Suprapubic skin (tissue), 4 donors: ENCODE measurements at places on chromosomes 4 and X.

- no peak for DNase-seq
Observed at GRCh38 chr4:83490876-83491450, 6.1 kb upstream of the ABRAXAS1 start.

DNA sequence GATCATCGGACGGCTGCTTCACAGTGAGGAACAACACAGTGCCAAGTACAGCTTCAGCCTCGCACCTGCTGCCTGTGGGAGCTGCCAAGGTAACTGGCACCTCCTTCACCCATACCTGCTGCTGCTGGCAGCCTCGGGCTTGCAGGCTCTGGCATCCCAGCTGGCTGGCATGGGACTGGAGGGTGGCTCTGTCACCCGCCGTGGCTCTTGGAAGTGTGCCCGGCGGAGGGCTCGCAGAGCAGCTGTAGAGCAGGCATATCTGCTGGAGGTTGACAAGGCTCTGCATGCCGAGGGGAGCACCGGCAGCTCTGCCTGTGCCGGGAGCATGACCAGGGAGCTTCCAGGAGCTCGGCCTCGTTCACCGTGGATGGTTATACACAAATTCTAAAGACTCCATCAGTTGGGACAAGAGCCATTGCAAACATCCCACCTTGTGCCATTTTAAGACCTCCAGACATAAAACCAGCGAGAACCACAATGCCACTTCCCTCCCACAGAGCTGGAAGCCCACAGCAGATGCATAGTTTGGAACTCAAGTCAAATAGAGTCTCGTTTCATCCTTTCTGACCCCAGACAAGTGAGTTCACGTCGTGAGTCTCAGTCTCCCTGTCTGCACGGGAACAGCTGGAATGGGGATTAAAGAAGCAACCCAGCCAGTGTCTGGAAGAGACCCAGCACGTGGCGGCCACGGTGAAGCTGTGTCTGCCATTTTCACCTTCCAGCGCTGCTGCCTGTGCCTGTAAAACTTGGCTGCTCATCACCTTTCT is 84.3 kb upstream of the PSAPL1 start:
- no peak for DNase-seq

- no peak for DNase-seq
Observed at GRCh38 chr4:3747581-3747904, 18.6 kb upstream of the ADRA2C start.

DNA sequence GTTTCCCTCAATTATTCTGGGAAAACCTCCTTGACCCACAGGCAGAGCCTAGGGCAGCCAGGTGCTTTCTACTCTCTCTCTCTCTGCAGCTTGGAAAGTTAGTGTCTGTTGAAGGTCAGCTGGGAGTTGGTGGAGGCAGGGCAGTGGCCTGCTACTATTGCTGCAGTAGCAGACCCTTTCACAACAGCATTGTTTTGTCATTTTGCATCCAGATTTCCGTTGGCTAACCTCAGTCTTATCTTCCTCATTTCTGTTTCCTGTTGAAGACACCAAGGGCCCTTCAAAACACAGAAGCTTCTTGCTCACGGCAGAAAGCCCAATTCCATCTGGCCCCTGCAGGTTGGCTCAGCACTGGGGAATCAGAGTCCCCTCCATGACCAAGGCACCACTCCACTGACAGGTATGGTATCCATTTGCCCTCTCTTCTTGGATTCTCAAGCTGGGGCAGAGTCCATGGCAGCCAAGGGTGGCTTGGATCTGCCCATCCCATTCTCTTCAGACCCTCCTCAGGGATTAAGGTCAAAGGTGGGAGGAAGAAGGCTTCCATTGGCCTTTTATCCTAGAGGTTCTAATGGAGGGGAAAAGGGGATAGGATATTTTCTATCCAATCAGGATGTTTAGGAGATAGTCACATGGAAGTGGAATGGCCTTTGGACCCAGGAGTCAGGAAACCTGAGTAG is 24.6 kb downstream of the VSIG4 start:
- DNase-seq, result no peak

GRCh38 chr4:7128644-7129043 is 60.8 kb upstream of the GRPEL1 start:
- DNase-seq, result no peak

GRCh38 chrX:138856881-138857604 is 145.5 kb upstream of the FGF13 start:
- DNase-seq, result no peak

- no peak for DNase-seq
Observed at GRCh38 chr4:89837993-89838390, 1.0 kb upstream of the SNCA start.
